ENCODE measurements at places on chromosomes 1 and 21.

DNA sequence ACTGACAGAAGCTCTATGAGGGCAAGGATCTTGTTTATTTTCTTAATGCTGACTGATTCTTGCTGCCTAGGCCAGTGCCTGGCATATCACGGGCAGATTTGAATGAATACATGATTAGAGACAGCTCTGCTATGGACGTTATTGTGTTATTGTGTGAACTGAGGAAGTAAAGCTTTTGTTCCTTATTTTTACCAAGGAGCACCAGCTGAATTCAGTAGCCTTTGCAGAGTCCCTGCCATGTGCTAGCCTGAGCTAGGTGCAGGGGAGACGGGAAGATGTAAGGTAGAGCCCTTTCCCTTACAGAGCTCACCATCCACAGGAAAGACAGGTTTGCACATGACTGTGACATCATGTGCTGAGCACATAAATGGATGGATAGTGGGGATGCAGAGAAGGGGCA, 36.0 kb upstream of the SCMH1 start:
- no peak for DNase-seq

GRCh38 chr21:46457801-46458314, 833 bp upstream of the DIP2A start:
- no peak for DNase-seq

DNA sequence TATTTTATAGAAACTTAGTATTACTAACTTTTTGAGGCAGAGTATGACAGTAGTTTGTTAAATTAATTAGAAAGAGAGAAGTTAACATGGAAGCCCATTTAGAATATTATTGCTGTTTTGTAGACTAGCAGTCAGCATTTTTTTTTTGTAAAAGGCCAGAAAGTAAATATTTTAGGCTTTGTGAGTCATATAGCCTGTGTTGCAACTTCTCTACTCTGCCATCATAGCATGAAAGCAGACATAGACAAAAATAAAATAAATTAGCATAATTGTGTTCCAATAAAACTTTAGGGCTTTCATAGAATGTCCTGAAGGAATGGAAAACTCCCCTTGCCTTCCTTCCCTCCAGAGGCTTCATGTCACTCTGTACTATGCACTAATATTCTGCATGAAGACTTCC, 12.3 kb upstream of the RGS4 start:
- DNase-seq: no peak

DNA sequence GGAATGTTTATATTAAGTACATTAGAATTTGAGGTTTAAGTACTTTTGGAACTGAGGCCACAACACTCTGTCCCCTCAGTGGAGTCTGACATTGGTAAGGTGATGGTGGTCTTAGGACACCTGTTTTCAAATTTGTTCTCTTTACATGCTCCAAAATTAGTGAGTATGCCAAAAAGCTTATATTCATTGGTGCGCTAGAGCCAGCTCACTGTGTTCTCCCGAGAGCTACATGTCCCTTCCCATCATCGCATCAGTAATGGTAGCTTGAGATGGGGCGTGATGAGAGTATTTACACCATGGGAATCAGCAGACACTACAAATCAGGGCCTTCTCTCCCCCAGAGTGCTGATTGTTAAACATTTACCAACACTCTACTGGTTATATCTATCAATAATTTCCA, 19.5 kb downstream of the ETS2 start:
- DNase-seq: no peak

Data from pancreas (tissue), 10 donors.